ENCODE measurements at places on chromosomes 1 and 21.

- DNase-seq: no peak
These were observed 59.6 kb downstream of the LUZP1 start for GRCh38 chr1:23108918-23109533.

- no peak for DNase-seq
These were observed 15.5 kb upstream of the CELA3B start for GRCh38 chr1:21961337-21961736.

GRCh38 chr1:20739225-20739624, 6.7 kb upstream of the SH2D5 start:
- DNase-seq: no peak

GRCh38 chr1:32138965-32139364, 31.1 kb downstream of the KPNA6 start:
- no peak for DNase-seq

DNA sequence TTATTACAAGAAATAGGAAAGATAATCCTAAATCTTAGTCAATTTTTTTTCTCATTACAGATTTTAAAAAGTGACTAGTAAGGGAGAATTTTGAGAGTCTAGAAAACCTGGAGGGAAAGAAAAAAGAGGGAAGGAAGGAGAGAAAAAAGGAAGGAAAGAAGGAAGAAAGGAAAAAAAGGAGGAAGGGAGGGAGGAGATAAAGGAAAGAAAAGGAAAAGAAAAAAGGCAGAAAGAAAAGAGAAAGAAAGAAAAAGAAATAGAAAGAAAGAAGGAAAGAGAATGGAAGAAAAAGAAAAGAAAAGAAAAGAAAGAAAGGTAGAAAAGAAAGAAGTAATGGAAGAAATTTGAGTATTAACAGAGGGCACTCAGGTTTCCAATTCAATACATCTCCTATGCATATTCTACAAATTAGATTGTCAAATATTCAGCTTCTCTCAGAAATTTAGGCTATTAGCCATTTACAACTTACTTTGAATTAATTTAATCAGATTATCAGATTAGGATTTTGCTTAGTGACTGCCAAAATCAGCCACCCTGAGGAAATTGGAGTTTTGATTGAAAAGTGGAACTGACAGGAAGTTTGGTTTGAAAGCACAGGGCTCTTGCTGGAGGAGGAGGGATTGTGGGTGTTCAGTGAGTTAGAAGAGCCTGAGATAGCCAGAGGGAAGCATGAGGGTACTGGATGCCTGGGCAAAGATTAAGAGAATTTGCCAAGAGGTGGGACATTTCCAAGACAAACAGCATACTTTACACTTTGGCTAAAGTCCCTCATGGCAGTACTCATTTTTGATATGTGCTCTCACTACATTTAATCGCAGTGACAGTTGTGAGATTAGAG, 677.8 kb downstream of the USP25 start:
- no peak for DNase-seq

GRCh38 chr1:208533746-208534598, 289.8 kb upstream of the PLXNA2 start:
- DNase-seq: no peak

GRCh38 chr1:89935235-89935634, 59.7 kb upstream of the ZNF326 start:
- no peak for DNase-seq

GRCh38 chr21:28793043-28793442, 199.6 kb downstream of the LTN1 start:
- peak; percentile 6 for DNase-seq

GRCh38 chr1:147341246-147341645, 98.8 kb downstream of the CHD1L start:
- no peak for DNase-seq

GRCh38 chr21:25535849-25536248, 71.4 kb downstream of the MRPL39 start:
- no peak for DNase-seq
